ENCODE measurements at places on chromosomes 7 and 10.

- no peak for DNase-seq
Observed at GRCh38 chr7:112933598-112933997, 143.4 kb upstream of the TMEM168 start.

DNA sequence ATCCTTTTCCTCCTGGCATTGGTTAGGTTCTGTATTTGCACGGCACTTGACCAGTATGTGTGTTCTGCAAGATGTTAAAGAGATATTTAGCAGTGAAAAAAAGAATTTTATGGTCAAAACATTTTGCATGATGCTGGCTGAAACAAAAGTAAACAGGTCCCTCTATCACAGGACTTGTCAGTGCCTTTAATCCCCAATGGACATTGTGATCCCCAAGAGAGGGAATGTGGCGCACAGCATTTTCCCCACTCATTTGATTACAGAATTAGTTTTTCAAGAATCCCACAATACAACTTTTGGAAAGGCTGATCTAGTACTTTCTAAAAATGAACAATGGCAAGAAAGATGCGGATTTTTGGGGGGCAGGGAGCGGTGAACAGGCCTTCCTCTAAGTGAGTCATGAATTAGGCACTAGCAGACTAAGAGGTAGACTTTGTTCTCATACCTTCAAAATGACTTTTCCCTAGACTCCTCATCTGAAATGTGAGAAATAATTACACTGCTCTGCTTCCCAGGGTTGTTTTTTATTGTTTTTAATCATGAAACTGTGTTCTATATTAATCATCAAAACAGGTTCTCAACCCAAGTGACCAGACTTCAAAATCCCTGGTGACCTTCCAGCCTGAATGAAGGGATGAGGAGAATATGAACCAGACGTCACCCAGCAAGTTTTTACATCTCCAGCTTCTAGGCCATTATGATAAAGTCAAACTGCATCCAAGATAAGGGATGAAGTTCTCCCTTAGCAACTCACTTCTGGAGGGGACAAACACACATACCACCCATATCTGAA, 8.6 kb downstream of the FBXW4 start:
- no peak for DNase-seq

DNA sequence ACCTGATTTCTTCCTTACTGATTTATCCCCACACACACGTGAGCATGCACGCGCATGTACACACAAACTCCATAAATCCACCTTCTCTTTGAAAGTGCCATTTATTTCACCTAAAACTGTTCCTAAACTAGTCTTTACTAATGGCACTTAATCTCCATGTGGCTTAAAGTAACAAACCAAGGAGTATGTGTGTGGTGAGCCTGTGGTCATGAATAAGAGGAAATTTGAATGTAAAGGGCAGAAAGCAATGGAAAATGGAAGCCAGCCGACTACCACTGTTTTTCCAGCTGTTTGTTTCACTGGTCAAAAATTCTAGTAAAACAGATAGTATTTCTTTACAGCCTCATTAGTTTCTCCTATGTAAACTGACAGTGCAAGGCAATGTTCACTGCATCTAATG, 23.8 kb downstream of the SEMA3C start:
- no peak for DNase-seq

GRCh38 chr10:131854579-131855335, 46.1 kb upstream of the PPP2R2D start:
- no peak for DNase-seq

GRCh38 chr10:129793479-129793878, 170.6 kb downstream of the EBF3 start:
- DNase-seq, result no peak

DNA sequence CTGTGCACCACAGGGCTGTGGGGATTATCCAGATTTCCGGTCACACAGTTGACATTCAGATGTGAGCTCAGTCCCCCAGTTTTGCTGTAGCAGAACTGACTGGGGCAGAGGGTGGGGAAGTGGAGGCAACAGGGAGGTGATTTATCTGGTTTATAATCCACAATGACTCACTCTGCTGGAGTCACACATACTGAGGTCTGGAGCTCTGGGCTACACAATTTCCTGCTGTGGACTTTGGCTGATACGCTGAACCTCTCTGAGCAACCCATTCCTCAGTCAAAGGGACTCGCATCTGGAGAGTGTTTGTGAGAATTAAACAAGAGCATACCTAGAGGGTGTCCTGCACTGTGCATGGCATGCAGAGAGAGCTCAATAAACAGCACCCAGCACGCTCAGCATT, 64.8 kb upstream of the PLPP4 start:
- DNase-seq, result no peak

- peak; percentile 84 for DNase-seq
Observed at GRCh38 chr10:124403548-124403947, 15.2 kb downstream of the OAT start.

- DNase-seq, result no peak
Observed at GRCh38 chr10:112260831-112261230, 22.4 kb upstream of the TECTB start.

DNA sequence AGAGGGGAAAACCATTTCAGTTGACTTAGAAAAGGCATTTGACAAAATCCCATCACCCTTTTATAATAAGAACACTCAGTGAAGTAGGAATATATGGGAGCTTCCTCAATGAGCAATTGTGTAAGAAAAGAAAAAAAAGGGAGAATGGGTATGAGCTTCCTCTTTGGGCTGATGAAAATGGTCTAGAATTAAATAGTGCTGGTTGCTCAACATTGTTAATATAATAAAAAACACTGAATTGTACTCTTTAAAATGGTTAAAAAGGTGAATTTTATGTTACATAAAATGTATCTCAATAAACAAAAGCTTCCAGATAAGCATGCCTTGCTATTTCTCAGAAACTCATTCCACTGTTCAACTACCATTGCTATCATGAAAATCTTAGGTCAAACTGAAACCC, 40.6 kb downstream of the LRRC17 start:
- no peak for DNase-seq

DNA sequence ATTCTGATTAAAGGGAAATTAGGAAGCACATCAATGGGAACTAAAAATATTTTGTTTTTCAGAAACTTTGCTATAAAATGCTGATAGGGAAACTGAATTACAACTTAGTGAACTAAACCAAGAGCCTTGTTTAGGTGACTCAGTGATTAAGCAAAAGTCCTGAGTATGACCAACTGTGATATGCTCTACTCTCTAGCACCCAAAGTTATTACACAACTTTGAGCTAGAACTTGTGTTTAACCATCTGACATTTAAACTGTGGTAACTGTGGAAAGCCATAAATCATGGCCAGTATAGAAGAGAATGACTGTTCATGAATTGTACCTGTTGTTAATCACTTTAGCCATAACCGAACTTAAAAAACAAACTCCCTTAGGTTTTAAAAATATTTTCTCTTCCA, 127.4 kb downstream of the ZNF365 start:
- DNase-seq, result no peak

DNA sequence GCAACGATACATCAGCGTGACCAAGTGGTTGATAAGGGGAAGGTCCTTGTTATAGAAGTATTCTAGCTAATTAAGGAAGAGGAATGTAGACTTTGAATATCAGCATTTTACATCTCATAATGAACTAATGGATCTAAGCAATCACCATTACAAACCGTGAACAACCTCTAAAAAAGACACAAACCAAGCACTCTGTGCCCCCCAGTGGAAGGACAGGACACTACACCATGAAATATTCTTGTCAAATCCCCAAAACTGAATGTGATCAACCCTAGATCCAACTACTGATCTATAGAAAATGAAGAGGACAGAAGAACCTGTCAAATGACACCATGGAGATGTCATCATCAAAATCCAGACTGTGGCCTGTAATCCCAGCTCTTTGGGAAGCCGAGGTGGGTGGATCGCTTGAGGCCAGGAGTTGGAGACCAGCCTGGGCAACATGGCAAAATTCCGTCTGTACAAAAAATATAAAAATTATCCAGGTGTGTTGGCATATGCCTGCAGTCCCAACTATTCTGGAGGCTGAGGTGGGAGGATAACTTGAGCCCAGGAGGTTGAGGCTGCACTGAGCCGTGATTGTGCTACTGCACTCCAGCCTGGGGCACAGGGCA, 111.3 kb upstream of the CARD11 start:
- peak; percentile 57 for DNase-seq

GRCh38 chr7:12839508-12840153, 152.2 kb downstream of the ARL4A start:
- DNase-seq, result peak; percentile 48

DNA sequence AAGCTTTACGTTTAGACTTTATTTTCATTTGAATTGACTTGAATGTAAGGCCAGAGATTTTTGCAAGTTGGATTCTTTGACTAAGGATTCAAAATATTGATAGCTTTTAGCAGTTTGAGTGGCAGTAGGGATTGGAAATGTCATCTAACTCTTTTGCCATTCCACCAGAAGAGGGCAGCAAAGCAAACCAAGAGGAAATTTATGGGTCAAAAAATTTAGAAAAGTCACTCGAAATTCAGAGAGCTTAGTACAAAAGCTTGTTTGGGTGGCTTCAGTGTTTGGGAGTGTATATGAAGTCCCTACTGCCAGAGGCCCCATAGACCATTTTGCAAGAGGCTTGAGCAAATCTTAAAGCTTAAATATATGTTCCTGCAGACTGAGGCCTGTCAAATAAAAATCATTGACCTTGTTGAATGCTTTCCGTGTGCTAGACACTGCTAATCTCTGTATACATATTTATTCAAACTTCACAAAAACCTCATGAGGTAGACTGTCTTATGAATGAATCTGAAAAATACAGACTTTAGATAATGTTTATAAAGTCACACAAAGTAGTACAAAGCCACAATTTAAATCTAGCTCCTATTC, 44.6 kb upstream of the RSBN1L start:
- peak; percentile 56 for DNase-seq

GRCh38 chr7:29765490-29765889, 40.8 kb upstream of the WIPF3 start:
- DNase-seq, result no peak

DNA sequence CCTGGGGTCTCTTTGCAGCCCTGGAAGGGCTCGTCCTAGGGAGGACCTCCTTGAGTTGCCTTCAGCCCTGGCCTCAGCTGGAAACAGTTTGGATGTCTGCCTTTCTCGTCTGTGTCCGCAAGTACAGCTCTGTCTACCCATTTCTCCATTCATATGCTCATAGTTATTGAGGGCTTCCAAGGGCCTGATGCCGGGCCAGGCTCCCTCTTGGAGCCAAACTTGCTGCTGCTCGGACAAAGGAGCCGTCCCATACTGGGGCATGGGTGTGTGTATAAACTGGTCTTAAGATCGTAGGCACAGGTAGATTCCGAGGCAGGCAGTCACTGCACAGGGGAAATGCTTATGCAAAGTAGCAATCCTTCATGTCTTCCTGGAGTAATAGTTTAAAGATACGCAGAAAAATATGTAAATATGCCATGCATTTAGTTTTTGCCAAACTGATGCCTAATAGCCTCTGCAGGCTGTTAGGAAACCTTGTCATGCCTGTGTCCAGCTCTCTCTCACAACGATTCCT, 117.0 kb upstream of the BTBD16 start:
- no peak for DNase-seq

GRCh38 chr7:25456467-25457171, 228.3 kb upstream of the NPVF start:
- DNase-seq, result no peak

- DNase-seq, result no peak
Observed at GRCh38 chr7:131139462-131139861, 188.2 kb upstream of the MKLN1 start.

GRCh38 chr10:86244297-86245014, 122.1 kb downstream of the GRID1 start:
- DNase-seq, result no peak

DNA sequence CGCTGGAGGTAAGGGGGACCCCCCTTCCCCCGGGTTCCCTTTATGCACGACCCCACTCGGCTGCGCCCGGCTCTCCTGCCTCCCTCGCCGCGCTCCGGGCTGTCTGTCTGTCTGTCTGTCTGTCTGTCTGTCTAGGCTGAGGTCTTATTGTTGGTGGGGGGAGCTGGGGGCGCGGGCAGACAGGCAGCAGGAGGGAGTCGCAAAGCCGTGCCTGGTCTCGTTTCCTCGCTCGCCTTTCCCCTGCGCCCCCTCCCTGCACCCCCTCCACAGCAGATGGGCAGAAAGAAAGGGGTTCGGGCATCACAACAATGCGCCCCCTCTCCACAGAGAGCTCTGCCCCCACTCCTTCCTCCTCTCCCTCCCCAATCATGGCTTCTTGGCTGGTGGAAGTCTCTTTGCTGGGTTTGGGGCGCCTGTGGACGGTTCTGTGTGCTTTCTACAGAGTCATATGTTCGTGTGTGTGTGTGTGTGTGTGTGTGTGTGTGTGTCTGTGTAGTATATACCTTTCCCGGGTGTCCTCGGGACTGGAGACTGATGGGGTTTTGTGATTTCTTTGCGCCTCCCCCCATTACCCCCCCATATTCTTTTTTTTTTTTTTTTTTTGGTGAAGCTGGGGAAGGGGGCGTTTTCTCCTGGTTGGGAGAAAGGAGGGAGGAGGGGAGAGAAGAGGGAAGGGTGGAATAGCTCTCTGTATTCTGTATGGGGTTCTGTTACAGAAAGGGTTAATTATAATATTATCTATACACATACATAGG, 1.9 kb downstream of the AUTS2 start:
- DNase-seq, result no peak

DNA sequence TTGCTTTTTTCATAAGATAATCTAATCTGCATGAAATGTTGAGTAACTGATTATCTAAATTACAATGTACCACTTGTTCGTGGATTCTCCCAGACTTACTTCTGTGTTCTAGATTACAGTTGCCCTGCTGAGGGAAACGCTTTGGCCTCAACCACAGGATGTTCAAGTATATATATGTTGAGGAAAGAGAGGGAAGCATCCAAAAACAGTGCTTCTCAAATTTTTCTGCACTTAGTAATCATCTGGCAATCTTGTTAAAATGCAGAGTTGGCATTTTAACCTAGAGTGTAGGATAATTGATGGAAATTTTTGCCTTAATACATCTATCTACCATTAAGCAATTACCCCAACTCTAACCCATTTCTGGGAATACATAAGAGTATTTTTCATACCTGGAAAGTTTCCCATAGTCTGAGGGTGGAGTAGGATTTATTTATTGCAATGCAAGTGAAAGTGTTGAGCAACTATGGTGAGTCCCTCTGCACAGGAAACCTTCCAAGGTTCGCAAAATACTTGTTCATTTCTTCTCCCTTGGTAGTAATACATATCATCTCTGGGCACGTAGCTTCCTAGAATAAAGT, 59.6 kb upstream of the C1GALT1 start:
- DNase-seq, result no peak

GRCh38 chr10:101834341-101834740, 9.3 kb downstream of the KCNIP2 start:
- DNase-seq, result no peak
